Stimulated activated CD8-positive, alpha-beta memory T cell treated with anti-CD3 and anti-CD28 coated beads, Interleukin-15, amount 100 ng/mL, for 24 hours (primary cell): ENCODE measurements at places on chromosomes 16 and 17.

GRCh38 chr17:78019367-78019975 is 61.0 kb downstream of the TNRC6C start:
- no peak for DNase-seq

- DNase-seq = no peak
These were observed 78.4 kb downstream of the ZNF778 start for GRCh38 chr16:89295915-89296314.

DNA sequence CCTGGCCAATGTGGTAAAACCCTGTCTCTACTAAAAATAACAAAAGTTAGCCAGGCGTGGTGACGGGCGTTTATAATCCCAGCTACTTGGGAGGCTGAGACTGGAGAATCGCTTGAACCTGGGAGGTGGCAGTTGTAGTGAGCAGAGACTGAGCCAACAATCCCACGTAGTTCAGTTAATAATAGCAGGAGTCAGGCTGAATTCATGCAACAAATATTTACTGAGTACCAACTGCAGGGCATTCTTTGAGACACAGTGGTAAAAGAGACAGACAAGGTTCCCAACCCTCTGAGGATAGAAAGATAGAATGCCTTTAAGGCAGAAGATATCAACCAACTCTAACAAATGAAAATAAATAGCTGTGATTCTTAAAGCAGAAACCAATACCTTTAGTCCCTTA is 39.1 kb downstream of the SPOP start:
- DNase-seq = no peak

GRCh38 chr16:85461814-85462713 is 151.1 kb upstream of the GSE1 start:
- no peak for DNase-seq

DNA sequence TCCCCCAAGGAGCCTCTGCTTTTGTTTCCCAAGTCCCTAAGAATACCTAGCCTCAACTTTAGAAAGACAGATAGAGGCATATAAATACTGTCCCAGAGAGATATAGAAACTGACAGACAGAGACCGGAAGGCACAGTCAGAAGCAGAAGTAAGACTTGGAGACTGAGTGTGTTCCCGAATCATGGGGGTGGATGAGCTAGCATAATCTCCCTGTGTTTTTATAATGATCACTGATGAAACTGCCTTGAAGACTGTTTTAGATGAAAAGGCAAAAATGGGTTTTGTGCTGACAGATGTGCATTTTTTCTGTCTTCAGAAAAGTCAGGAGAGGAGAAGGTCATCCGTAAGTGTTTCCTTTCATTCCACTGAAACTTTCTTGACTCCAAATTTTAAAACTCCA is 8.3 kb upstream of the PSMD3 start:
- no peak for DNase-seq

DNA sequence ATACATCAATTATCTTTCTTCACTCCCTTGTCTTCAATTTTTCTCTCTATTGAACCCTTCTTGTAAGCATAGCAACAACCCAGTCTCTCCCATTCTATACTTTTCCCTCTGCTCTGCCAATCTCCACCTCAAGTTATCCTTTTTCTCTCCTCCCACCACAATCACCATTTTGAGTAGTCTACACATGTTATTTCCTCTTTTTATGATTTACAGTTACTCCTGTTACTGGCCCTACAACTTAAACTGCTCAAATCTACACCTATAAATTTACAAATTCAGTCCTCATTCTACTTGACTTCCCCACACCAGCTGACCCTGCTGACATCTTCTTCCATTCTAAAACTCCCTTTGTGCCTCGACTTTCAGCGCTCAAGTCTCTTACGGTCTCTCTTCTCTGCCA is 84.6 kb downstream of the SPAG9 start:
- no peak for DNase-seq
